ENCODE measurements at places on chromosomes 6 and 20. TPM values are rescaled to one million over a fixed set of nuclear protein-coding genes. Genes with fewer than 3 reads are reported as not detected.

GRCh38 chr20:32064667-32065066, 12.6 kb downstream of the HCK start:
- no peak for DNase-seq

The HLA-DOA gene
- 120 TPM for polyA plus RNA-seq

The PAK5 gene
- polyA plus RNA-seq: 0.49 TPM

DNA sequence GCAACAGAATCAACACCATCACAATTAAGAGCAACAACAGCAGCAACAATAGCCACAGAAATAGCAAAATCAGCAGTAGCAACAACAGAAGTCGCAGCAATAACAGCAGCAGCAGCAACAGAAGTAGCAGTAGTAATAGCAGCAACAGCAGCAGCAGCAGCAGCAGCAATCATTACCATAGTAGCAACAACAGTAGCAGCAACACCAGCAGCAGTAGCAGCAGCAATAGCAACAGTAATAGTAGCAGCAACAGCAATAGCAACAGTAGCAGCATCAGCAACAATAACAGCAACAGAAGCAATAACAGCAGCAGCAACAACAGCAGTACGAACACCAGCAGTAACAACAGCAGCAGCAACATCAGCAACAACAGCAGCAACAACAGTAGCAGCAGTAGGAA, 39.8 kb downstream of the SLC22A2 start:
- DNase-seq: no peak

The CST2 gene
- not detected for polyA plus RNA-seq

GRCh38 chr6:102149191-102149590, 755.7 kb downstream of the GRIK2 start:
- DNase-seq: no peak
